ENCODE measurements at places on chromosomes 6 and 20.

GRCh38 chr20:42204109-42204660, 586.0 kb upstream of the CHD6 start:
- peak; percentile 51 for DNase-seq

DNA sequence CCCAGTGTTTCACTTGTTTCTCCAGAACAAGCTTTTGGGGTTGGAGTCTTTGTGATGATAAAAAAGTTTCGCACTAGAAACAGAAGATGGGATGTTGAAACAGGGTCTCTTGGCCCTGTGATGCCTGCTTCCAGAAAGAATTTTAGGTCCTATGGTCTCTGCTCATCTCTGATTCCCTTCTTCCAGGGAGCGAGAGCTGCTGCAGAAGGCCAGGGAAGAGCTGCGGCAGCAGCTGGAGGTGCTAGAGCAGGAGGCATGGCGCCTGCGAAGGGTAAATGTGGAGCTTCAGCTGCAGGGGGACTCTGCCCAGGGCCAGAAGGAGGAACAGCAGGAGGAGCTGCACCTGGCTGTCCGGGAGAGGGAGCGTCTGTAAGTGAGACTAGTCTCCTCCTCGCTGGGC, 18.3 kb downstream of the CEP250 start:
- DNase-seq = no peak

GRCh38 chr20:38429301-38429700, 5.8 kb downstream of the SNHG17 start:
- no peak for DNase-seq

- DNase-seq = no peak
Observed at GRCh38 chr6:21874372-21874771, 280.8 kb downstream of the SOX4 start.

DNA sequence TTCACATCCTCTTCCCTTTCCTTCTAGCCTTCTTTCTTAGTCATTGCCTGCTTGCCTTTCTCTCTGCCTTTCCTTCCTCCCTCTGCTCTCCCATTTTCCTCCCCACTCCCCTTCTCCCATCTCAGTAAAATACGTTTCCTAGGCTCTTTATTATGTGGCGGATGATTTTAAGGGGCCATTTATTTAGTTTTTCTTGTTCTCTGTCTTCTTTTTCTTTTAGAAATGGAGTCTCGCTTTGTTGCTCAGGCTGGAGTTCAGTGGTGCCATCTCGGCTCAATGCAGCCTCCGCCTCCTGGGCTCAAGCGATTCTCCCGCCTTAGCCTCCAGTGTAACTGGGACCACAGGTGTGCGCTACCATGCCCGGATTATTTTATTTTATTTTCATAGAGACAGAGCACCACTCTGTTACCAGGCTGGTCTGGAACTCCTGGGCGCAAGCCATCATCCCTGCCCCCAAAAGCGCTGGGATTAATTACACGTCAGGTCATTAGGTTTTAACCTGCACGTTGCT, 1.5 kb downstream of the MTHFD1L start:
- no peak for DNase-seq

- peak; percentile 76 for DNase-seq
Observed at GRCh38 chr20:53939572-53940359, 130.6 kb downstream of the BCAS1 start.

DNA sequence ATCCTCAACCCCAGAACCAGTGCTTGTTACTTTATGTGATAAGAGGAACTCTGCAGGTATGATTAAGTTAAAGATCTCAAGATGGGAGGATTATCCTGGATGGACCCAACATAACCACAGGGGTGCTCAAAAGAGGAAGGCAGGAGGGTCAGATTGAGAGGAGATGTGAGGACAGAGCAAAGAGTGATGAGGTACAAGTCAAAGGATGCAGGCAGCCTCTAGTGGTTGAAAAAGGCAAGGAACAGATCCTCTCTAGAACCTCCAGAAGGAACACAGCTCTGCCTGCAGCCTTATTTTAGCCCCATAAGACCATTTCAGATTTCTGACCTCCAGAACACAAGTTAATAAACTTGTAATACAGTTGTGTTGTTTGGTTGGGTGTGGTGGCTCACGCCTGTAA, 41.2 kb downstream of the PDSS2 start:
- no peak for DNase-seq

DNA sequence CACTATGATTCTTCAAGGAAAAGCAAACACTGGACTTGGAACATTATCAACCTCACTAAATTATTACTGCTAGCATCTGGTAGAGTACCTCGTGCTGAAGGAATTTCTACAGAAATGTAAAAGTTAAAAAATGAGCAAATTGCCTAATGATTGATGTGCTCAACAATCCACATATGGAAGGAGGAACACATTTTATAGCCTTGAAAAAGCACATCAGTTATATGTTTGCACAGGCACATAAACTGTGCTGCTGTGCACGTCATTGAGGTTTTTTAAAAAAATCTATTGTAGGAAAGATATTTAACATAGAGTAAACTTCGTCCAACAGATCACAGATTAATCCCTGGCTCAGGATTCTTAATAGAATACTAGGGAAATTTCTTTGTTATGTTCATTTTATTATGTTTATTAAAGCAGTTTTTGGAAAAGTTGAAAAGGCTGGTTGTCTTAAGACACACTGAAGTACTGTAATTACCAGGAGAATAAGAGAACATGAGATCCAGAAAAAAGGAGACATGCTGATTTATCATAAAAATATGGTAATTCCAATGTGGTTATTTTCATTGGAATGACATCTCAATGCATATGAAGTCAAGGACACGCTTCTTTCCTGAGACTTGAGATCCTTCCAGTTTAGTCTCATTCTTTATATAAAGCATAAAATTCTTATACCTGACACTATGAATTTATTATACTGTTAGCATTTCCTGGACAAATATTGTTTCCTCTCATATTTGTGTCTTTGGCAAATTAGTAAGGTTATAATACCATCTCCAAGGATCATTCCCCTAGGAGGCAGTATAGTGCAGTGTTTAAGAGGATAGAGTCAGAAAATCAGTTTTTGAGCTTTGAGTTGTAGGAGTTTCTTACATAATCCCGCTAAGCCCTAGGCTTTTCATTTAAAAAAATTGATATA, 511.1 kb downstream of the TENT5A start:
- DNase-seq = no peak

DNA sequence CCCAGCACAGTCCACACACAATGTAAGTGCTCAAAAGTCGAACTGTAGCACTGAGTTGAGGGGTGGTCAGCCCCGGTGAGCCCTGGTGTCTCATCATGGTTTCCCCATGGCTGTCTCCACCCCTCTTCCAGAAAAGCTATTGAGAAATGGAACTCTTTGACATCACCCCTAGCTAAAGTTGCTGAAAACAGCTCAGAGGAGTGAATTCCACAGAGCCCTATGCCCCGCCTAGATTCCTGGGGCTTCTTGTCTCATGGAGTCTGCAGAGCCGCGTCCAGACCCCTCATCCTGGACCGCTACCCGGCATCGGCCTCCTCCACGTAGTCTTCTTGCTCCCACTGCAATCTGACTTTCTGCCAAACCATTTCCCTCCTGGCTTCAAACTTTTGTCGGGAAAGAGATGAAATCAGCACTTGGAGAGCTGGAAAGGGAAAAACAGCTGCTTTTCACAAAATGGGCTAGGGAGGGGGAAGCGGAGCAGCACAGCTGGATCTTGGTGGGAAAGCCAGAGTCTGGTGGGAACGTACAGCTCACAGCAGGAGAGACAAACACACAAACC, 132.2 kb downstream of the SNX5 start:
- DNase-seq = peak; percentile 94

DNA sequence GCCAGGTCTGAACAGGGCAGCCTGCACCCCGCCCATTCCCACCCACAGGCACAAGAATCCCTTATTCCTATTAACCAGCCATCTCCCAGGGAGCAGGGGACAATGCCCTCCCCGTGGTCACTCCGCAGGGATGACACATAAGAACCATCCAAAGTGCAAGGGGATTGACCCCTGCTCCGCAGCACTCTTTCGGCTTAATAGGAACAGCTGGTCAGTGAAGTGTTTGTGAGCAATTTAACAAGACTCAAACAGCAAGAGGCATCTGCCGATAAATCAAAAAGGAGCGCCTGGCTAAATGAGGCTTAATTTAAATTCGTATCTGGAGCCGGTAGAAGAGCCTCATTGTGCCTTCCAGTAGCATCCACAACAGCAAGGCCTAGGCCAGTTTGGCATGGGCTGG, 389.4 kb downstream of the RNGTT start:
- no peak for DNase-seq

GRCh38 chr20:63183422-63184146, 32.3 kb downstream of the YTHDF1 start:
- no peak for DNase-seq

GRCh38 chr20:25160897-25161296, 34.6 kb upstream of the ENTPD6 start:
- DNase-seq = no peak

DNA sequence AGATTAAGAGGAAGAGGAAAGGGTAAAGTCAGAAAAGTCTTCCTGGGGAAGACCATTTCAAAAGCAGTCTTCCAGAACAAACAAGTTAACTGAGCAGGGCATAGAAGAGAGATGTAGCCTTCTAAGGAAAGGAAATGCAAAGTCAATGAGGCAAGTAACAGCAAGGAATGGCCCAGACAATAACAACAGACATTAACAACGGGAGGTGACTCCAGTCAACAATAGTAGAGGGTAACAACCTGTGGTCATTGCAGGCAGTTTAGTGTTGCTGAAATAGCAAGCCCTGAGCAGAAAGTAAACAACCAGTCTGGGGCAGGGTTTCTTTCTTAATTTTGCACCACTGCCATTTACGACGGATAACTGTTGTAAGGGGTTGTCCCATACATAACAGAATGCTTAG, 2.1 kb downstream of the MDN1 start:
- DNase-seq = no peak

DNA sequence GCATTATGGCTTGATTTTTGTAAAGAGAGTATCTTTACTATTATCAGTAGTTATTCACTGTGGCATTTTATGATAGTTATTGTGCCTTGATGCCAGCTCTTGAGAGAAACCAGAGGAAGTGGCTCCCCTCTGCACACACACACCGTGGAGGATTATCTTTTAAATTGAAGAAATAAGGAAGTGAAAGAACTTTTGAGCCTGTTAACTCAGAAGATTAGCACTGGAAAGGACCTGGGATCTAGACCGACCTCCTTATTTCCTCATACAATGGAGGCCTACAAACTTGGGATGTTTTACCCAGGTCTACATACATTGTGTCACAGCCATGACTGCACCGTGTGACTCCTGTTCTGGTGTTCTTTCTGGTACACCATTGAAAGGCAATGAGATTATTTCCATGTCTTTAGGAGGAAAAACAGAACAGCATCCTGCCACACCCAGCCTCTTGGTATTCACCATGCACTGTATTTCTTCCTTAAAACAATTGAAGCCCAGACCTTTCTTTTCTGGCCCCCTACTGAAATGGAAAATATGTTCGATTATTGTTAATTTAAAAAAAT, 40.6 kb downstream of the HECA start:
- DNase-seq = no peak

- no peak for DNase-seq
Observed at GRCh38 chr6:79656134-79656533, 25.0 kb downstream of the SH3BGRL2 start.

DNA sequence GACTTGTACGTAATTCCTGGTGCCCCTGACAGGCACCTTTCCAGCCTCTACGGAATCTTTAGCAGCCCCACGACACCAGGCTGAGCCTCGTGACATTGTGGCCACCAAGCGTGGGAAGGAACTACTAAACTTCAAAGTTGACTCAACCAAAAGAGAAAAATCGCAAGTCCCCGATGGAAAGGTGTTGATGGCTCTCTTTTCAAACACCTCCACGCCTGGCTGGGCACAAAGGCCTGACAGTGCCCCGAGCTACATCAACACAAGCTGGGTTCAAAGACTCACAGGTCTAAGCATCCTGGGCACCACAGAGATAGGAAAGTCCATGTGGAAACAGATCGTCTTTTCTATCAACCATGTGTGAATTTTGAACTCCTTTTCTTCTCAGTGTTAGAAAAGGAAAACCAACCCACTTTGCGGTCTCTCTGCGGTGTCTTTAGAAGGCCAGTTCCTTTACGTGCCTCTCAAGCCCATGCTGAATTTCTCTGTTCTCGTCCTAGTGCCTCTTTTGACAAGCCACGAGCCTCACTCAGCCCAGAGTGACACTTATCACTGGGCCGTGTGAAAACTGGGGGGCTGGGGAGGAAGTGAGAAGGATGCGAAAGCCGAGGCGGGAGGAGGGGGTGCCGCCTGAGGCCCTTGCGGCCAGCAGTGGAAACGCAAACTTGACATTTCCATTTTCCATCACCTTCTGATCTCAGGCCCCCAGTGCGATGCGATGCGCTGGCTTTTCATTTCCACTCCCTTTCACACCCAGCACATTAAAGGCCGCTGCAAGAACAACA, 59.4 kb downstream of the GFOD1 start:
- no peak for DNase-seq

GRCh38 chr6:105282631-105283585, 103.1 kb upstream of the POPDC3 start:
- DNase-seq = no peak

GRCh38 chr6:15213838-15214400, 31.9 kb upstream of the JARID2 start:
- DNase-seq = no peak

- no peak for DNase-seq
Observed at GRCh38 chr6:16126861-16127260, 2.0 kb upstream of the MYLIP start.

DNA sequence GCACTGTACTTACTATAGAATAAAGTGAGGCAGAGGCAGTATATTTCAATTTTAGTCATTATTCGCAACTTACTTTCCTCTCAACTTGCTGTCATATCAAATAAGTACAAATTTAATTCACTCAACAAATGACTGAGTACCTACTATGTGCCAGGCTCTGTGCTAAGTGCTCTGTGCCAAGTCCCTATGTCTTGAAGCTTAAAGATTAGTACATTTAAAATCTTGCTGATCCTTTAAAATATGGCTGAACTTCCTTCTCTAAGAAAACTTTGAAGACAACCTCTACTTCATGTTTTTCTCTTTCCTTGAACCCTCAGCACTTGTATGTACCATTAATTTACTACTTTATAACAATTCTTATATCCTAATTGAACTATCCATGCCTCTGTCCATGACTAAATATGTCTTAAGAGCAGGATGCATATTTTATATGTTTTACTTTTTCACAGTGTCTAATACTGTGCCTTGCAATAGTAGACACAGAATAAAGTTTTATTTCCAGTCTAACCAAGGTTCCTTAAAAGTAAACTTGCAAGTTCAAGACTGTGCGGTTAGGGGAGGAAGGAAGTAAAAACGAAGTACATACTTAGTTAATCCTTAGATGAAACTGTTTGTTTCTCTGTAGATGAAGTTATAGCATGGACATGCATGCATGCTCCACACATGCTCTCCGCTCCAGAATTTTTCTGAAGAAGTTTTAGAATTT, 10.0 kb upstream of the LATS1 start:
- no peak for DNase-seq

- DNase-seq = no peak
Observed at GRCh38 chr6:5179917-5180316, 80.8 kb downstream of the LYRM4 start.

GRCh38 chr6:135883045-135883444, 31.5 kb downstream of the PDE7B start:
- no peak for DNase-seq

GRCh38 chr20:63060057-63060991, 53.6 kb upstream of the BHLHE23 start:
- no peak for DNase-seq

Data from hindlimb muscle (tissue), 1 donor.